Umbilical cord (tissue), 2 donors: ENCODE measurements at places on chromosomes 12 and 14. TPM values are rescaled to one million over a fixed set of nuclear protein-coding genes. Genes with fewer than 3 reads are reported as not detected.
A peak's percentile ranks its signal among the peaks of the same experiment; 100 is the strongest.

DNA sequence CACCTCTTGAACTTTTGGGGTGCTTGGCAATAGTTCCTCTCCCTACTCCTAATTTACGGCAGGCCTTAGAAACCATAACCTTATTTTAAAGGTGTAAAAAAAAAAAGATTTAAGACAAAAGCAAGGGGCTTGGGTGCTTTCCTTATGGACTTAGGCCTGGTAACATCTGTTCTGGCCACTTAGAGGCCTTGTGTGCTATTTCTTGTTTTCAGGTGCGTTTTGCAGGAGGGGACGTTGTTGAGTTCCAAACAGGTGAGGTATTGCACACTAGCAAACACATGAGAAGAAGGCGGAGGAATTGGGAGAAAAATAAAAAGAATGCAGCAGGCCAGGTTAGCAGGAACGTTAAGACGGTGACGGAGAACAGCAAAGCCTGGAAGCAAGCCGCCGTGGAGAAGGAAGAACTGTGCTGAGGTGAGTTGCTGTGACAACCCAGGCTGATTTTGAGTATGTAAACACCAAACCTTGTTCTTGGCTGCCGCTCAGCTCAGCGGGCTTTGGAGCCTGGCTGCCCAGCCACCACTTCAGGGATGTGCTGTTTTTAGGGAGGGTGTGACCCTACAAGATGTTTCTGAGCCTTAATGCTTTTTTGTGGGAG, 17.3 kb downstream of the EMG1 start:
- DNase-seq: peak; percentile 67

The STON2 gene
- total RNA-seq: 14.0 TPM

GRCh38 chr12:58959639-58960300, 39.5 kb upstream of the LRIG3 start:
- no peak for DNase-seq

The DRAM1 gene
- total RNA-seq: 7.2 TPM

The DYRK4 gene
- total RNA-seq: 19.7 TPM

The DHH gene
- total RNA-seq: 2.9 TPM

DNA sequence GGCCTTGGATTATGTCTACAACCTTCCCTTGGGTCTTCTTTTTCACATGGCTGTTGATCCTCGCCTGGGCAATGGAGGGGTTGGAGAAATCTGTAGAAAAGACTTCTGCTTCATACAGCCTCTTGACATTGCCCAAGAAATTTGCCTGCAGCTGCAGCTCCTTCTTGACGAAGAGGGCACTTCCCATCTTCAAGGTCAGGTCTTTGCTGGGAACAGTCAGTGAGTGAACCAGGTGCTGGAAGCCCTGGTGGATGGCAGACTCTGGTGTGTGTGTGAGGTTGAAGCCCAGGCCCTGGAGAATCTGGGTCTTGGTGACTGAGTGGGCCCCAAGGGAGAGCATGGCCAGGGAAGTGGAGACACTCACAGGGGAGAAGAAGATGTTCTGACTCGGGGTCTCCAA, 6.7 kb downstream of the SERPINA9 start:
- DNase-seq: no peak

The BEGAIN gene
- 15.6 TPM for total RNA-seq

DNA sequence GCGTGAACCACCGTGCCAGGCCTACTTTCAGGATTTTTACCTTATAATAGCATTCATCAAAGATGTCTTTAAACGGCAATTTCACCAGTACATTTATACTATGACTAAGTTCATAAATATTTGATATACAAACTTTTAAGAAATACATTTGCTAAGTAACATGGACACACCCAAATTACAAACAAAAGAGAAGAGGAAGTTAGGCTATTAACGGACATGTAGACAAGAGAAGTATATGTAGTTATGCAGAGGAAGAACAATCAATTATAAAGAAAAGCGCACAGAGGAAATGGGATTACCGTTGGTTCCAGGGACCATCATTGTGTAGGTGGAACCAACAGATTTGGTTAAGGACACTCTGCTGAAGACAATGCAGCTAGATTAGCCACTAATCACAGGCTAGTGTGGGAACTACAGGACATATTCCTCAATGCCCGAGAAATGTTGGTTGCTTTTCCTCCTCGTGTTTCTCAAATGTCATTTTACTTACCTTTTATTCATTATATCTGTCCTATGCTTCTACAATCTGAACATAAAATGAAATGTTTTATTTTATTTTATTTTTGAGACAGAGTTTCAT, 24.0 kb upstream of the PKP2 start:
- DNase-seq: no peak

DNA sequence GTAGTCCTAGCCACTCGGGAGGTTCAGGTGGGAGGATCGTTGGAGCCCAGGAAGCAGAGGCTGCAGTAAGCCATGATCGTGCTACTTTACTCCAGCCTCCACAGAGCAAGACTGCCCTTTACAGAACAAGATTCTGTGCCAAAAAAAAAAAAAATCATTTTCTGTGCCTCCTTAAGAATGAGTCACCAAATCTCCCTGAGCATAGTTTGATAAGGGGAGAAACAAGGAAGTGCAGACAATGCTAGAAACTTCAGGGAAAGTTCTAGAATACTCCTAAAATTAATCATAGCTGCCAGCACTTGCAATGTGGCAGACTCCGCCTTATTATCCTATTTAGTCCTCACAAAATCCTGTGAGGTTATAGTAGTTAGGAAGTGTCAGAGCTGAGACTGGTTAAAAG, 74.5 kb downstream of the KCNK10 start:
- DNase-seq: peak; percentile 51

The VRTN gene
- total RNA-seq: 1.2 TPM
